IPS DF 19.7 (cell line): ENCODE measurements at places on chromosomes 5 and 9.

DNA sequence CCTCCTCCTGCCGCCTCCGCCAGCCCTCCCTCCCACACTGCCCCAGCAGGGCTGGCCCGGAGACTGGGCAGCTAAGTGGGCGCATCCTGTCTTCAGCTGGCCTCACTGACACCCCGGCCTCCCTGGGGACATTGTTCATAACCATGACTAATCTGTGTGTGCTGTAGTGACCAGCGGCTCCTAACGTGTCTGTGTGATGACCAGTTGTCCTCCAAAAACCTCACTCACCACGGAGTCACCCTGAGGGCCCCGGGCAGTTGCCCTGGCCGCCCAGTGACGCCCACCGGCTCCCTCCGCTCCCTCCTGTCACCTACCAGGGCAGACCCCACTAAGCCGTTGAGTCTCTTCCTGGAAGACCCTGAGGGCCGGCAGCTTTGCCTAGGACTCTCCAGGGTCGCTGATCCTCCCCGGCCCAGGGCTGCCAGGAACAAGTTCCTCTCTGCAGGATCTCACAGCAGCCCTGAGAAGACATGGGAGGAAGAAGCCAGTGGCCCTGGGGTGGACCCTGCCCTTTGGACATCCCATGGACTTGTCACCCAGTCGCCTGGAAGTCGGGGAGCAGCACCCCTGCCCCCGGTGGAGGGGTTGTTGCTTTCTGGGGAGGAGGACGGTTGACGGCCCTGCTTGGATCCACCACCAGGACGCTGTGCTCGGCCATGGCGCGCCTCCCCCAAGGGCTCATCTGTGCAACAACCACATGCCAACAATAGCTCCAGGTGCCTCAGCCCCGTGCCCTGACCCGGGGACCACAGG, 110.2 kb upstream of the LMX1B start:
- no peak for DNase-seq

- DNase-seq, result no peak
These were observed 126.3 kb downstream of the CEMIP2 start for GRCh38 chr9:71642056-71642455.

DNA sequence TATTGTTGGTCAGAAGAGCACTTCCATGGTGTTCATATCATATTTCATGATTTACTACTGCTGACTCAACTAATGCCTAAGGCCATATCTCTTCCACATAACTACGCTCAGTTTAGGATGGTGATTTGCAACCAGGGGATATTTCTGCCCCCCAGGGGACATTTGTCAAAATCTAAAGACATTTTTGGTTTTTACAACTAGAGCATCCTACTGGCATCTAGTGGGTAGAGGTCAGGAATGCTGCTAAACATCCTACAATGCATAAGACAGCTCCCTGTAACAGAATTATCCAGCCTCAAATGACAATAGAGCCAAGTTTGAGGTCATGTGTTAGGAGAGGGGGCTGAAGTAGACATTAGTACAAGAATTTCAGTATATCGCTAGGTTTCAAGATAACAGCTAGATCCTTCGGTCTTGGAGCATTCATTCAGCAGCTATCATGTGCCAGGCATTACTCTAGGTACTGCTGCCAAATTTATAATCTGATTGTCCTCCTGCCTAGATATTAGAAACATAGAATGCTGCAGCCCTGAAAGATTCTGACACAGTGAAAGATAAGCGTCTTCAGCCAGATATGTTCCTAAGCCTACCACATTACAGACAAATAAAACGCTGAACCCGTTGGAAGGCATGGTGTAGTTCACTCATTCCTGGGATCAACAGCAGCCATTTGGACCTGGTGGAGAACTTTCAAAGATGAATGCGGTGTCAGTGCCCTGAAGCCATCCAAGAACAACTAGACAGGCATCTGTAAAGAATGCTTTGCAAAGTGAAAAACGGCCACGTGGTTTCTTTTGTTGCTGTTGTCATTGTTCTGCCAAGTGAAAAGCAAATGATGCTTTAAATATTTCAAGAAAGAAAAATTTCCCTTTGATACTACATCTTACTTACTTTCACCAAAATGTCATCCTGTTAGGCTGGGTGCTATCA, 55.5 kb upstream of the FST start:
- no peak for DNase-seq

DNA sequence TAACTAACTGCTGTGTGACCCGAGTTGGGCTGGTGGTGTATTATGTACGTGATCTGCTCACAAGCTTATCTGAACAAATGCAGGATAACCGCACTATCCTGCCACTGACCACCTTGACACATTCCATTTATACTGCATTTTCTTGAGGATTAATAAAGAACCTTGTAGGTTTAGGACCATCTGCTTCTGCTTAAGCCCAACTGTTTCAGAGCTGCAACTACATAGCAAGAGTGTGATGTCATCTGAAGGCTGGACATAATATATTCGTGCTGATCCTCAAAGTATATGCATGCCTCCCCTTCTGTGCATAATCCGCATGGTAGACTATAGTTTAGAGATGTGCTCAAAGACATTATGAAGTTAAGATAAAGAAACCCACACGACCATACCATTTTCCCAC, 435.9 kb downstream of the BNC2 start:
- no peak for DNase-seq

DNA sequence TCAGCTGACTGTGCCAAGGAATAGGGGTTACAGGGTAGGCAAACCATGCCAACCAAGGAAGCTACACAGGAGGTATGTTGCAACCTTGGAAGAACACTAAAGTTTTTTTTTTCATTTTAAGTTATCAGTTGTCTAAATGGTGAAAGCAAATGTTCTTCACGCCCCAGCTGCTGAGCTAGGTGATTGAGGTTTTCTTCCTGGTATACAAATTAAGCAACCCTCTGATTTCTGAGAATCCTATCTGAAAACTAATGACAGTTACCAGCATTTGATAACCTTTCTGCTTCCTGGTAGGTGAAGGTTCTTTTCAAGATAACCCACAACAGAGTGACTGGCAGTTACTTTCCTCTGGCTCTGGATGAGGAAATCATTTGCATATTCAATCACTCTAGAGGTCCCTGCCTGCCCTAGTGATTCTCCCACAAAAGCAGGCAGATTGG, 194.9 kb downstream of the ATP10B start:
- no peak for DNase-seq
